ENCODE measurements at places on chromosomes 6 and 20.

- no peak for DNase-seq
Measured at GRCh38 chr20:57449398-57450354, 58.5 kb downstream of the RBM38 start.

DNA sequence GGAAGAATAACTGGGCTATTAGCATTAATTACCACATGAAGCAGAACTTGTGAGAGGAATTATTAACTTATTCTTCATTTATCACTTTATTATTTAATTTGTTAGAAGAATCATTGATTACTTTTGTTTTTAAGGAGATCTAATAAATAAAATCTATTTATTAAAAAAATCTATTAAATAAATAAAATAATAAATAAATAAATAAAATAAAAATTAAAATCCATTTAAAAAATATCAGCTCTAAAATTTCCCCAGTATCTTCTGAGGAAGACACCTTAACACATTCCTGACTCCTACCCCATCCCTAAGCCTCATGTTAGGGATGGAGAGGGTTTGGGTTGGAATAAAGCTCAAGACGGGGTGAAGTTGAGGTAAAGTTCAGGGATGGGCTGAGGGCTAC lies 231.4 kb downstream of the CLIC5 start:
- no peak for DNase-seq

DNA sequence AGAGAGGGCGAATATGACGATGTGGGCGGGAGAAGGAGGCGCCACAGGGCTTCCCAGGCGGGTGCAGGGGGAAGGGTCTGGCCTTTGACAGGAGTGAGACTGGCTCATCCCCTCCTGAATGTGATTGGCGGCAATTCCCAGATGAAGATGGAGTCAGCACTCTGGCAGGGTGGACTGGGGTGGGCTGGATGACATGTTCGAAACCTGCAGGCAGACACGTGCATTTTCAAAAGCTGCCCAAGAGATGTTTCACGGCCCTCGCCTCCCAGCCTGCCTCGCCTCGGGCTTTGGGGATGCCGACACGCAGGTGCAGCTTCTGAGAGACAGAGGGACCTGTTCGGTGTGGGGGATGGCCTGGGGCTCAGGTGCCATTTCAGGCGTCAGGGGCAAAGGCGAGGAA lies 66.8 kb upstream of the AFDN start:
- no peak for DNase-seq

DNA sequence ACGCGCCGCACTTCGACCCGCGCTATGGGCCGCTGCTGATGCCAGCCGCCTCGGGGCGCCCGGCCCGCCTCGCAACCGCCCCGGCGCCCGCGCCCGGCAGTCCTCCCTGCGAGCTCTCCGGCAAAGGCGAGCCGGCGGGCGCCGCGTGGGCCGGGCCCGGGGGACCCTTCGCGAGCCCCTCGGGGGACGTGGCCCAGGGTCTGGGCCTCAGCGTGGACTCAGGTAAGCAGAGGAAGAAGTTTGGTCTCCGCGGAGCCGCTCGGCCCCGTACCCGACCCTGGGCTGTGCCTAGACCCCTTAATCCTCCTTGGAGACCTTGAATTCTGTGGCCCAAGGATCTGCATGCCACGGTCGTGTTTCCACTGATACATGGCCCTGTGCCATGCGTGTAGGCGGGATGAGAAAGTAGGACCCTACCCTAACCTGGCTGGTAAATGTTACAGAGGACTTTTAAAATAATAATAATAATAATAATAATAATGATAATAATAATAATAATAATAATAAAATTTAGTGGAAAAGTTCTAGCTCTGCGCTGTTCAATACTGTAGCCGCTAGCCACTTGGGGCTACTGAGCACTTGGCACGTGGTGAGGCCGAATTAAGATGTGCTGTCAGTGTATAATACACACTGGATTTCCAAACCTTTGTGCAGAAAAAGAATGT lies 5.6 kb downstream of the VGLL2 start:
- DNase-seq, result no peak

GRCh38 chr6:55019591-55019990 lies 154.7 kb upstream of the HCRTR2 start:
- no peak for DNase-seq

GRCh38 chr6:163392533-163392932 lies 22.0 kb upstream of the QKI start:
- DNase-seq, result no peak

DNA sequence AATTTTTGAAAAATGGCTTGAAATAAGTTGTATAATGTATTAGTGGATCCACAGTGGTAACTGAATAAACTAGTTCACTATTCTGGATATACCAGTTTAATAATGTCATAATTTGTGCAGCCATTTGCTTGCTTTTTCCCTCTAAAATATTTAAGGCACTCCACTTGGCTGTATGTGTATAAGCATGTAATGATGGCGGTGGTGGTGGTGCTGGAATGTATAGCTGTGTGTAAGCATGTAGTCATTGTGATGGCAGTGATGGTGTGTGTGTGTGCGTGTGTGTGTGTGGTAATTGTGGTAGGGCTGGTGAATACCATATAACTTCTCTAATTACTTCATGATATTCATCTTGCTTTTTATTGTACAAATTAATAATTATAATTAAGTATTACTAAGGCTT lies 89.2 kb upstream of the HIVEP1 start:
- DNase-seq, result no peak
